GM23248 (cell line): ENCODE measurements at places on chromosomes 6 and 20. TPM values are rescaled to one million over a fixed set of nuclear protein-coding genes. Genes with fewer than 3 reads are reported as not detected.

DNA sequence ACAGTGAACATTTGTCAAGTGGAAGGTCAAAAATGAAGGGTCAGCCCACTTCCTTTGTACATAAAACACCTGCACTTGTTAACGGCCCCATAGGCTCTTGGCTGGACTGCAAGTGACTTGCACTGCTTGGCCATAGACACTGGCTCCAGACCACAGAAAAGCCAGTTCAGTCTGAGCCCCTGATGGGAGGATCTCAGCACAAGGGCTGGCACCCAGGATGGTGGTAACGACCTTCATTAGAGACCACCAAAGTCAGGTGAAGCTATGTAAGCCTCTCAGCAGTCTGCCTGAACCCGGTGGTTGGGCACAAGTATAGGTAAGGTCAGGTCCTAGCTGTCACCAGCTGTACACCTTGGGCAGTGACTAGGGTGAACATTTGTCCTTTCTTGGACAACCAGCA lies 16.1 kb downstream of the PLAGL2 start:
- H3K4me1 ChIP-seq: peaks cover 5% of the 10 kb centered on the region
- H3K36me3 ChIP-seq: no peaks in the 10 kb centered on the region; the same call in 1 of the 2 replicates
- no peaks in the 10 kb centered on the region for H3K27me3 ChIP-seq
- H3K27ac ChIP-seq: peak overlapping the region; percentile 40
- no peak for DNase-seq
- H3K4me3 ChIP-seq: no peak overlapping the region

Gene PLCB4
- total RNA-seq: 9.5 and 10.5 TPM in 2 replicates

GRCh38 chr20:61799928-61800327 lies 265.8 kb downstream of the TAF4 start:
- H3K27ac ChIP-seq: no peak overlapping the region
- no peaks in the 10 kb centered on the region for H3K36me3 ChIP-seq
- no peak overlapping the region for H3K4me3 ChIP-seq
- no peaks in the 10 kb centered on the region for H3K4me1 ChIP-seq

GRCh38 chr20:50020288-50020687 lies 37.5 kb downstream of the SNAI1 start:
- H3K4me3 ChIP-seq: no peak overlapping the region
- H3K4me1 ChIP-seq: peaks cover 26% of the 10 kb centered on the region
- peak; percentile 75 for DNase-seq
- H3K27ac ChIP-seq: no peak overlapping the region
- no peaks in the 10 kb centered on the region for H3K27me3 ChIP-seq
- no peaks in the 10 kb centered on the region for H3K36me3 ChIP-seq

Gene PSORS1C2
- not detected in 2 replicates for total RNA-seq

GRCh38 chr20:49659056-49659455 lies 54.6 kb downstream of the B4GALT5 start:
- no peak overlapping the region for H3K4me3 ChIP-seq
- peaks cover 33% of the 10 kb centered on the region for H3K4me1 ChIP-seq
- no peaks in the 10 kb centered on the region for H3K27me3 ChIP-seq
- DNase-seq: no peak
- peaks cover 10% of the 10 kb centered on the region for H3K36me3 ChIP-seq
